ENCODE measurements at places on chromosomes 12 and 14. TPM values are rescaled to one million over a fixed set of nuclear protein-coding genes. Genes with fewer than 3 reads are reported as not detected.

DNA sequence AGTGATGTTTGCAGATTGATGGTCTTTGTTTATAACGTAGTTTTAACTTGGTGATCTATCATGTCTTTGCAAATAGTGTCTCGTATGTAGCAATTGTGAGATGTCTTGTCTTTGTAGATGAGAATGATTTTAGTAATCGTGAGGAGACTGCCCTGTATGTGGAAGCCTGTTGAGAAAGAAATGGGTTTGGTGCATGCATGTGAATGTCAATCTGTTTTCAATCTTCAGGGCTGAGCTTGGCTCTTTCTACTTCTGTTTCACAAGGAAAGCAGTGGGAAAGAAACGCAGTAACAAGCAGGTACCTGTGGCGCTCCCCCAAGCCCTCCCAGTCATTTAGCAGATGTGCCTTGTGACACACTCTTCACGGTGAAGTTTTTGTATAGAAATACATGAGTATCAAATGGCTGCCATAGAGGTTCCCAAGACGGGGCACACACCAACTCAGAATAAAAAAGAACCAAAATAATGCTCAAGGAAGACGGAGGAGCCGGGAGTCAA, 342.8 kb upstream of the DDHD1 start:
- no peaks in the 10 kb centered on the region for H3K27me3 ChIP-seq
- H3K36me3 ChIP-seq = no peaks in the 10 kb centered on the region
- H3K4me3 ChIP-seq = no peak overlapping the region
- H3K27ac ChIP-seq = no peak overlapping the region

DNA sequence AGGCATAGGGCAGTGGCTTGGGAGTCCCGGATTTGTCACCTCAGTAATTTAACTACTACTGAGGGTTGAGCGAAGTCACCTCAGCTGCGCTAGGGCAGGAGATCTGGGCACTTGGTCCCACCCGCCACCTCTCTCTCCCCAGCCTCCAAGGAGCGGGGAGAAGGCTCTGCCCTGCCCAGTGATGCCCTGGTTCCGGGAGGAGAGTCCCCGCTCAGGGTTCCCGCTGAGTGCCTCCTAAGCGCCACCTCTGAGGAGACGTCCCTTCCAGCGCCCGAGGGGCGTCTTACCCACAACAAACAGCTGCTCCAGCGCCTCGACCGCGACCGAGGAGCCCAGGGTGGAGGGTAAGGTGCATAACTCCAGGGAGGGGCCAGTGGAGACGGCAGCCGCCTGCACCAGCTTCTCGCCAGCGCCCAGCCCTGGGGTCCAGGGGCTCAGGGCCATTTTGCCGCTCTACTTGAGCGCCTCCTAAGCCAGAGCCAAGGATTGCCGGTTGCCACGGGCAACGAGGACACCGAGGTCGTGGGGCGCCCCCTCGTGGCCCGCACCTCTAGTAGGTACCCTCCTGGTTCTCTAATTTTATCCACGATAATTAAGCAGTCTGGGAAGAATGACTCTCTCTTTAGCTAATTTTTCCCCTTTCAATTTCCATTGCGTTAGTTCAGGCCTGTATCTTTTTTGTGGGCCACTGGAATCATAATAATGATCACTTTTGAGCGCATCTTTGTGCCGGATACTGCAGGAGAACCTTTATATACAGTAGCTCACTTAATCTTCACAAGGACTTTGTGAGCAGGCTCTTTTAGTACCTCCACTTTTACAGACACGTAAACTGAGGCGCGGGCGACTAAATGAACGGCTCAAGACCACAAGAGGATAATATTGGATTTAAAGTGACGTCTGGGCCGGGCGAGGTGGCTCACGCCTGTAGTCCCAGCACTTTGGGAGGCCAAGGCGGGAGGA, at the start of gene CCDC175:
TSS of gene CCDC175 (minus strand) at position 481 of the 963 bp plus-strand sequence. CDS start at position 444, 37 bp downstream.
- peak within 1 kb of the TSS; percentile 74 for H3K4me3 ChIP-seq
- peak; percentile 85 for DNase-seq
- H3K27me3 ChIP-seq = peaks cover 22% of the 10 kb centered on the region
- H3K4me1 ChIP-seq = peaks cover 4% of the 10 kb centered on the region

- no peak overlapping the region for H3K4me3 ChIP-seq
- H3K27ac ChIP-seq = no peak overlapping the region
- peaks cover 6% of the 10 kb centered on the region for H3K4me1 ChIP-seq
- H3K36me3 ChIP-seq = no peaks in the 10 kb centered on the region
Measured at GRCh38 chr12:31594681-31595080, 3.7 kb upstream of the DENND5B start.

GRCh38 chr12:124767066-124767821, 96.4 kb downstream of the SCARB1 start:
- H3K4me3 ChIP-seq = no peak overlapping the region
- peaks cover 4% of the 10 kb centered on the region for H3K36me3 ChIP-seq
- peaks cover 35% of the 10 kb centered on the region for H3K4me1 ChIP-seq
- peak; percentile 82 for DNase-seq
- H3K27ac ChIP-seq = no peak overlapping the region
- peaks cover 15% of the 10 kb centered on the region for H3K27me3 ChIP-seq

DNA sequence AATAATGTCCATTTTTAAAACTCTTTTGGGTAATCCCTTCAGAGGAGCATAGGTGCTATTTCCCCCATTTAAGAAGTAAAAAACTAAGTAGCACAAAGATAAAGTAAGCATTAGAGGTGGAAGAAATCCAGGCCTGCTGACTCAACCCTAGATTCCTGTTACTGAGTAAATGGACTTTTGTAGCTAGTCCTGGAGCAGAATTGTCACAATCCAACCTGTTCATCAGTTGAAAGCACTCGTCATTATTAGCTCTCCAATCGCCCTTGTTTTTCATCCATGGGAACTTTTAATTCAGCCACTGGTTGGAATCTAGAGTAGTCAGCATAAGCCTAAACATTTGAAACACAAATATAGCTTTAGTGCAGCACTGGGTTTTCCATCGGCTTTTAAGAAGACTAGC, 139.5 kb upstream of the AMIGO2 start:
- peaks cover 81% of the 10 kb centered on the region for H3K36me3 ChIP-seq
- no peak for DNase-seq
- peaks cover 46% of the 10 kb centered on the region for H3K4me1 ChIP-seq
- no peaks in the 10 kb centered on the region for H3K27me3 ChIP-seq
- peak overlapping the region; percentile 100 for H3K4me3 ChIP-seq
- peak overlapping the region; percentile 100 for H3K27ac ChIP-seq

DNA sequence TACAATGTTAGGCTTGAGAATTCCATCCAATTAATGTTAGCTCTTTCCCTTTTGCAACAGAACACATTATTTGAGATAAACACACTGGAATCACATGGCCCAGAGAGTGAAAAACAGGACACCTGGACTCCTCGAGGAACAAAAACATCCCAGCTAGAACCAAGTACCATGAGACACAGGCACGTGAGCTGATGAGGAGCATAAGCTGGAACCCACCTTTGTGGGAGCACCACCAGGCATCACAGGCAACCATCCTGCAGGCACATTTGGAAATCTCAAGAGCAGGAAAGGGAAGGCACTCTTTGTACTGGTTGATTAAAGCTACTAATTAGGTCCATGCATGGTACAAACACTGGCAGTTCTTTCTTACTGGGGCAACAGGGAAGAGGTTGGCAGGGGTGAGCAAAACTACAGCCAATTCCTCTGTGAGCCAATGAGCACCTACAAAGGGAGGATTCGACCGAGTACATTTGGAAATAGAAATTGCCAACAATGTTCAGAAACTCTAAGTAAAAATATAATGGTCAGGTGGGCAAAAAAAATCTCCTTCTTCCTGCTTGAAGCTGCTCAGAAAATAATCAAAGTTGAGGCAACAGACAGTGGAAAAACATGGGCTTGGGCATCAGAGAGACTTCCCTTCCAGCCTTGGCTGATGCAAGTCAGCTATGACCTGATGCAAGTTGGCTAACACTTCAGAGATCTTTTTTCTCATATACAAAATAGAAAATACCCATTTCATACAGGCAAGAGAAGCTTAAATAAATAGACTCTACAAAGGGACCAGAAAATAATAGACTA, 216.7 kb downstream of the NUAK1 start:
- H3K4me3 ChIP-seq = no peak overlapping the region
- no peaks in the 10 kb centered on the region for H3K36me3 ChIP-seq
- DNase-seq = no peak
- peaks cover 4% of the 10 kb centered on the region for H3K27me3 ChIP-seq

Gene VDR
- 55.8 TPM for total RNA-seq

All from activated naive CD8-positive, alpha-beta T cell treated with anti-CD3 and anti-CD28 coated beads for 36 hours (primary cell).